ENCODE measurements at places on chromosomes 11 and 22. TPM values are rescaled to one million over a fixed set of nuclear protein-coding genes. Genes with fewer than 3 reads are reported as not detected.

DNA sequence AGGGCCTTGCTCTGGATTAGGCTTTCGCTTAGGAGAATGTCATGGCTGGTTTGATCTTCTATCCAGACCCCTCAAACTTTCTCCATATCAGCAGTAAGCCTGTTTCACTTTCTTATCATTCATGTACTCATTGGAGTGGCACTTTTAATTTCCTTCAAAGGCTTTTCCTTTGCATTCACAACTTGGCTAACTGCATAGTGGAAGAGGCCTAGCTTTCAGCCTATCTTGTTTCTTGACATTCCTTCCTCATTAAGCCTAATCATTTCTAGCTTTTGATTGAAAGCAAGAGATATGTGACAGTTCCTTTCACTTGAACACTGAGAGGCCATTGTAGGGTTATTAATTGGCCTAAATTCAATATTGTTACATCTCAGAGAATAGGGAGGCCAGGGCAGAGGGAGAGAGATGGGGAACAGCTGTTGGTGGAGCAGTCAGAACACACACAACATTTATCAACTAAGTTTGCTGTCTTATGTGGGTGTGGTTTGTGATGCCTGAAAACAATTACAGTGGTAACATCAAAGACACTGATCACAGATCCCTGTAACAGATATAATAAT lies 37.7 kb upstream of the APOBEC3A start:
- H3K36me3 ChIP-seq, result no peaks in the 10 kb centered on the region
- H3K27ac ChIP-seq, result no peak overlapping the region
- H3K4me3 ChIP-seq, result no peak overlapping the region
- no peaks in the 10 kb centered on the region for H3K27me3 ChIP-seq
- H3K4me1 ChIP-seq, result peaks cover 9% of the 10 kb centered on the region

DNA sequence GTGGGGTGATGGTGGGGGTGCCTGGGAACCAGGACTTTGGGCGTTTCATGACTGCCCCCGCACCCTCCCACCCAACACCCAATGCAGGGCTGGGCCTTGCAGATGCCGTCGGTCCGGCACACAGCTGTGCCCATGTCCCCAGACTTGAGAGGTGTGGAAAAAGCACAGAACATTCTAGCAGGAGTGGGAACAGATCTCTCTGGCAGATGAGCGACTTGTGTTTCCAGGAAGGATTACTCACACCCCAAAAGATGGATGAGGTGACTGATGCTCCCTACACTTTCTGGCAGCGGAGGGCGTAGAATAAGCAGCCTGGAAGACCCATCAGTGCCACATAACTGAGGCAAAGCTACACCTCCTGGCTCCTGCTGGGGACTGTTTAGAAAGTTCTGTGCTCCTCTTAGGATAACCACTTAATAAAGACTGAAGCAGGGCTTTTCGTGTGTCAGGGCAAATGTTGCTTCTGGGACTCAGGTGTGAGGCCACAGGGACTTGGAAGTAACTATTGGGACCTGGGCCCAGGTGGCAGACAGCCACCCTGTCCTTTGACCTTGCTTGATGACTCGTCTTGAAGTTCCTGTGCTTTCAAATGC lies 24.2 kb downstream of the FBLN1 start:
- no peak for DNase-seq
- no peaks in the 10 kb centered on the region for H3K27me3 ChIP-seq
- H3K36me3 ChIP-seq, result no peaks in the 10 kb centered on the region

- no peak overlapping the region for H3K4me3 ChIP-seq
- no peaks in the 10 kb centered on the region for H3K27me3 ChIP-seq
- H3K36me3 ChIP-seq, result no peaks in the 10 kb centered on the region
- no peak for DNase-seq
- no peak overlapping the region for H3K27ac ChIP-seq
- no peaks in the 10 kb centered on the region for H3K4me1 ChIP-seq
These were observed 121.9 kb downstream of the FBXO7 start for GRCh38 chr22:32596471-32596870.

- peaks cover 3% of the 10 kb centered on the region for H3K4me1 ChIP-seq
- no peak overlapping the region for H3K4me3 ChIP-seq
- no peak for DNase-seq
- peaks cover 38% of the 10 kb centered on the region for H3K27me3 ChIP-seq
- no peaks in the 10 kb centered on the region for H3K36me3 ChIP-seq
These were observed 8.8 kb downstream of the TBX1 start for GRCh38 chr22:19769393-19769715.

GRCh38 chr11:43486141-43486540 lies 127.4 kb downstream of the TTC17 start:
- H3K4me1 ChIP-seq, result no peaks in the 10 kb centered on the region
- no peak for DNase-seq
- H3K27ac ChIP-seq, result no peak overlapping the region

DNA sequence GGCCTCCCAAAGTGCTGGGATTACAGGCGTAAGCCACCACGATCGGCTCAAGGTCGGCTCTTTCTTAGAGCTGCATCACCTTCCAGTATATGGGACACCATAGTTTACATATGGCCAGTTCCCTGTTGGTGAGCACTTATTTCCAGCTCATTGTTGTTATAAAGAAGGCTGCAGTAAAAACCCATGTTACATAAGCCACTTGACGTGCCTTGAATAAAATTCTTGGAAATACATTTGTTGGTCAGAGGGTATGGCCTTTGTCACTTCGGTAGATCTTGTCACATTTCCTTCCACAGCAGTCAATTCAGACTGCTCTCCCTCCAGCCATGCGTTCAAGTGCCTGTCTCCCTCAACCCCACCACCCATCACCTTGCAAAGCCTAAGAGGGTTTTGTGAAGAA lies 92.9 kb downstream of the PRR5L start:
- no peaks in the 10 kb centered on the region for H3K4me1 ChIP-seq
- no peak overlapping the region for H3K4me3 ChIP-seq
- H3K36me3 ChIP-seq, result no peaks in the 10 kb centered on the region
- no peaks in the 10 kb centered on the region for H3K27me3 ChIP-seq
- DNase-seq, result no peak
- H3K27ac ChIP-seq, result no peak overlapping the region

- H3K4me3 ChIP-seq, result no peak overlapping the region
- no peaks in the 10 kb centered on the region for H3K4me1 ChIP-seq
- no peaks in the 10 kb centered on the region for H3K36me3 ChIP-seq
- no peaks in the 10 kb centered on the region for H3K27me3 ChIP-seq
- H3K27ac ChIP-seq, result no peak overlapping the region
These were observed 5.1 kb upstream of the NOL12 start for GRCh38 chr22:37681001-37681424.

- no peaks in the 10 kb centered on the region for H3K4me1 ChIP-seq
- H3K27ac ChIP-seq, result no peak overlapping the region
- no peaks in the 10 kb centered on the region for H3K27me3 ChIP-seq
- peak; percentile 45 for DNase-seq
- H3K36me3 ChIP-seq, result no peaks in the 10 kb centered on the region
These were observed 54.3 kb downstream of the TSPAN18 start for GRCh38 chr11:44780940-44781631.

- no peaks in the 10 kb centered on the region for H3K27me3 ChIP-seq
- no peaks in the 10 kb centered on the region for H3K4me1 ChIP-seq
- no peak overlapping the region for H3K27ac ChIP-seq
- no peak for DNase-seq
- no peak overlapping the region for H3K4me3 ChIP-seq
These were observed 30.4 kb downstream of the RTN4R start for GRCh38 chr22:20237480-20238440.

DNA sequence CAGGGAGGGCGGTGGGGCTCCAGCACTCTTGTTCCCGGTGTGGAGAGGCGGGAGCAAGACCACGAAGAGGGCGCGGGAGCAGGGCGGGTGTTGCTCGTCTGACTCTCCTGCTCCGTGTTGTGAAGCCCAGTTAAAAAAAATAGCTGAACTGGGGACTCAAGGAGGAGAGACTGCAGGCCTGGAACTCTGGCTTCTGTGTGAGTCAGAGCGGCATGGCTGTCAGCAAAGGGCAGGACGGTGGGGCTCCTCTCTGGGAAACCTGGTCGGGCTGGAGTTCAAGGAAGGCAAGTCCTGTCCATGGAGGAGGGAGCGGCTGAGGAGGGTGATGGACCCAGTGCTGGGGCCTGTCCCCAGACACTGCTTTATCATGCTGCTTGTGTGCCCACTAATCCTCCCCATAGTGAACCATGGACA lies 152.3 kb downstream of the FEZ1 start:
- no peak overlapping the region for H3K4me3 ChIP-seq
- no peak for DNase-seq
- no peaks in the 10 kb centered on the region for H3K36me3 ChIP-seq
- no peak overlapping the region for H3K27ac ChIP-seq
- peaks cover 8% of the 10 kb centered on the region for H3K4me1 ChIP-seq
- no peaks in the 10 kb centered on the region for H3K27me3 ChIP-seq

GRCh38 chr11:13324709-13325108 lies 47.1 kb downstream of the BMAL1 start:
- H3K4me3 ChIP-seq, result no peak overlapping the region
- peak; percentile 51 for DNase-seq
- H3K27me3 ChIP-seq, result no peaks in the 10 kb centered on the region
- H3K4me1 ChIP-seq, result peaks cover 2% of the 10 kb centered on the region

DNA sequence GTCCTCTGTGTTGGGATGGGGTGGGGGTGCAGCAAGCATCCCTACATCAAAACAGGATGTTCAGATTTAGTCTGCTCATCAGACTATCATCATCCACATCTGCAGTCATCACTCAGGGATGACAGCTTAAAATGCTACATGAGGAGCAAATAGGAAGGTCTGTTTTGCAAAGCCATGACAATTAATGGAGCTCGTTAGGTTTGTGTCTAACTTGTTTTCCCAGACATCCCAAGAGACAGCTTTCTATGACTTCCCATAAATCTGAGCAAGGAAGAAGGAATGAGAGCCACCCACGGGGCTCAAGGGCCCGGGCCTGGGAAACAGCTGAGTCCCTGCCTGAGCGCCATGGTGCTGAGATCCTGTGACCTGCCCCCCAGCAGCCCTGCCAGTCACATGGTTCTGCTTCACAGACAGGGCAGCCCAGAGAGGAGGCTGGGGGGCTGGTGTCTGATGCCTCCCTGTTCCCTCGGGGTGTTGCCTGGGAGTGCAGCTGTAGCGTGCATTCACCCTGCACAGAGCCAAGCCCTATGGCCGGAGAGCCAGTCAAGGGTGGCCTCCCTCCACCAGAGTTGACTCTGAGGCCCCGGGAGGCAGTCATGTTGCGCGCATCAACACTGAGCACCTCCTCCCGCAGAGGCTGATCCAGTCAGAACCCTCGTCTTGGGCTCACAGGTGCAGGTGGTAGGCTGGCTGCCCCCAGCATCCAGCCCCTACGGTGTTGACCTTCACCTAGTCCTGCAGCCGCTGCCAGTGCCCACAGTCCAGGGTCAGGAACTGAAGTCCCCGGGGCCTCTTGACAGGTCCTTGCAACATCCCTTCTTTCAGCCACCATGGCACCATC lies 12.1 kb downstream of the DERL3 start:
- peaks cover 5% of the 10 kb centered on the region for H3K4me1 ChIP-seq
- peak; percentile 32 for DNase-seq
- H3K36me3 ChIP-seq, result peaks cover 2% of the 10 kb centered on the region
- H3K4me3 ChIP-seq, result no peak overlapping the region
- no peaks in the 10 kb centered on the region for H3K27me3 ChIP-seq

The FAM227A gene
- total RNA-seq, result 3.4 TPM

The TMA7B gene
- total RNA-seq, result 0.63 TPM

The KRTAP5-2 gene
- total RNA-seq, result not detected
